ENCODE measurements at places on chromosomes 3 and 15.

DNA sequence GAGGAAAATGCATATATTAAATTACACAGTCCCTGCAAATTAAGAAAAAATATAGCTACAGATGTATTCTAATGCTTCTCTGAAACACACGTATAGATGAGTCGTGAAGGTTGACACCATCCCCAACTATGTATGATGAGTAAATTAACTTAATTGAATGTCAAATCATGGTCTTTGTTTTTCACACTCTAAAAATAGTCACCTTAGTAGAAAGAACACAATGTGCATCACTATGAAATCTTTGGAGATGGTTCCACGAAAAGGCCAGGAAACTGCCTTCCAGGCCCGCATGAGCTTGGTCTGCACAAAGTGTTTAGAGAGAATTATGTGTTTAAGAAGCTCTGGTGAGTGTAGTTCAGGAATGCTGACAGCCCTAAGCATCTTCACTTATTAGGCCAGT lies 313.4 kb upstream of the IL12A start:
- DNase-seq = no peak

DNA sequence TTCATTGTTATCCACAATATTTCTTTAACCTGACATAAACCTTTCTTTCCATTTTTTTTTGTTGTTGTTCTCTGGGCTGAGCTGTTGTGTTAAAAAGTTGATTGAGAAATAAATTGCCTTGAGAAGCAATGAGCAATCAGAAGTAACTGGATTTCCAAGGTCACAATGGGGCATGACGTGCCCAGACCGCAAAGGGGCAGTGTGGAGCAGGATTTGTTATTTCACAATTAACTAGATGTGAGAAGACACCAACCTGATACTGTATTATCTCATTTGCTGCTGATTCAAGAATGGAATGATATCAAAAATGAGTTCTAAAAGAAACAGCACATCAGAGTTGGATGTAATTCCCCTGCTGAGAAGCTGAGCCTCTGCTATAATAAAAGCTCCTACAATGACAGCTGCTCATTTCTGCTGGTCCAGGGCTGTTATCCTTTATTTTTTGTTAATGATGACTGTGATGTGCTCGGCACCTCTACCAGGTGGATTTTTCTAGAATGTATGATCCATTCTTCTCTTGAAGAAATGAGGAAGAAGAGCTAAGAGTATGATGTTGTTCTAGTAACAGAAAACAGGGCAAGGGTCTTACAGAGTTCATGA lies 28.1 kb downstream of the CPNE4 start:
- peak; percentile 40 for DNase-seq

DNA sequence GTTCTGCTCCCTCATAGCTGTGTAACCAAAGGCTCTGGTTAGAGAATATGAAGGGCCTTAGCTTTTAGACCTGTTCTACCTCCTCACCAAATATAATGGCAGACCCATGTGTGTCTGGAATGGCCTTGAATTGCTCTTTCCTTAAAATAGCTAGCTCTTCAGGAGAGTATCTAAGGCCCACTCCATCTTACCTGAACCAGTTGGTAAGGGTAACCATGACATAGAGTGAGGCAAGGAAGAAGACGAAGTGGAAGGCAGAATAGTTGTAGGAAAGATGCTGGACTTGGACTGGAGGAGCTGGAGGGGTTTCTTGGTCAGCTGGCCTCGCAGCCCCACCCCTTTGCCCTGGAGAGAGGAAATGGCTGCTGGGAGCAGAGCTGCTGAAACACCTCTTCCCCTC lies 3.1 kb downstream of the SERF2 start:
- no peak for DNase-seq

DNA sequence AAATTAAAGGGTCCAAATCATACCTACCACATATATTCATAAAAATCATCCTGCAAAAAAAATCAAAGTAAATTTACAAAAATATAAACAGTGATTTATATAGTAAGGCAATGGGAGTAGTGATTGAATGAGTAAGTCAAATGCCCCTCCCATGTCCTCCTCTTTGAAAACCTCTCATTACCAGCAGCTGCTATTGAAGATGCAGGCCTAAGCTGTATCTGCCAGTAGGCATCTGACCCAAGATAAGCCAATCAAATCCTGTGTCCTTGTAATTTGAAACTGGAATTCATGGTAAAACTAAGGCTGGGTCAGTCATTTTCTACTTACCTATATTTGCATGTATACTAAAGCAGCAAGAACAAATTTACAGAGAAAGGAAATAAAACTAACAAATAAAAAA lies 60.4 kb upstream of the POU1F1 start:
- no peak for DNase-seq

DNA sequence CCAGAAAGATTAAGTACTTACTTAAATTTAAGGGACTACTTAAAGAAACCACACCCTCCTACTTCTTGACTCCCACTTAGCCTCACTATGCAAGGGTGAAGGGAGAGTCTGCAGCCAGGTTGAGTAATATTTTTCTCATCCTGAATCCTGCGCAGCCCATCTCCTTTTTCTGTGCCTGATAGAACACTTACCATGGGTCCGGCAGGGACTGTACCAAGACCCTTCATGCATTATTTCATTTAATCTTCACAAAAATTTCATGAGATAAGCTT lies 562.6 kb upstream of the CFAP20DC start:
- no peak for DNase-seq

DNA sequence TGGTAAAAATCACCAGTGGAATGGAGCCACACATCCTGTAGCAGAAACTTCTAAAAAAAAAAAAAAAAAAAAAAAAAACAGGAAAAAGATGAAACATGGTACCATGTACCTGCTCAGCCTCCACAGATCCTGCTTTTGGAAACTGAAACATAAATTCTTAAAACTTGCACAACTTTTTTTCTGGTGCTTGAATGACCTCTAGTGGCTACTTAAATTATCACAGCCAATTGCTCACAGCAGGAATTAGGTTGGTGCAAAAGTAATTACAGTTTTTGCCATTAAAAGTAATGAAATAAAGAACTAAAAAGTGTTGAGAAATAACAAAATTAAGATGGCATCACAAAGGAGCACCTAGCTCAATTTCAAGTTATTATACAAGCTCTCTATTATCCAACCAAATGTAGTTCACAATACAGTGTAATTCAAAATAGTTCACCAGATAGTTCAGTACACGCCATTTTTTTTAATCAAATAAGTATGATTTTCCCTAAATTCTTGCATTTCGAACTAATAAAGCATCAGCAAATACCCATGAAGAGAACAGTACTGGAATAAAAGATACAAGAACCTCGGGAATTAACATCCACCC lies 80.6 kb downstream of the ULK4 start:
- no peak for DNase-seq

- no peak for DNase-seq
Observed at GRCh38 chr3:144756704-144757440, 785.2 kb downstream of the DIPK2A start.

DNA sequence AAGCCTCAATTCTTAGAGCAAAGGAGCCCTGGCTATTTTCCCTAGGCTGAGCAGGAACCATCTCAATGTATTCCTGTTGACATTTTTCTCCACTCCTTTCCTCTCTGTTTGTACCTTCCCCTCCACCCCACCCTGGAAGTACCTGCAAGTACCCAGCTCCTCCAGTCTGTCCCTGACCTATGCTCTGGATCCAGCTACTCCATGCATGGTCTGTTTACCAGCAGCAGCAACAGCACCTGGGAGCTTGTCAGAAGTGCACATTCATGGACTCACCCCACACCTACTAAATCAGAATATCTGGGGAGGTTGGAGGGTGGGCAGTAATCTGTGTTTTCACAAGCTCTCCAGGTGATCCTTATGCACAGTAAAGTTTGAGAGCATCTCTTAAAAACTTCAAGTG lies 240.7 kb upstream of the UMPS start:
- no peak for DNase-seq

DNA sequence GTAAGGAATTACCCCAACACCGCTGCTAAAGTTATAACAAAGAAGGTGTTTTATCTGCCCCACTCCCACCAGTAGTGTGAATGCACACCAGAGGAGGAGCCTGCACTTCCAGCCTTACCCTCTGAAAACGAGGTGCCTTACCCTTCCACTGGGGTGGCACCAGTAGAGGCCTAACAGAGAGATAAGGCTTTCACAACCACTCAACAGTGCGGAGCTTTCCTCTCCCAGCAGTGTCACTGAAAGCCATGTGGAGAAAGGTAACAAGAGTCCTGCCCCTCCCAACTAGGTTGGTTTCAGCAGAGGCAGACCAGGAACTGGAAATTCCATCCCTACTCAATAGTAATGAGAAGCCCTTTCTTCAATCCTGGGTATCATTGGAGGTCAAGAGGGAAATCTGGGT lies 539.2 kb downstream of the VGLL3 start:
- DNase-seq = no peak

- no peak for DNase-seq
Observed at GRCh38 chr15:55977231-55977630, 16.2 kb downstream of the NEDD4 start.

DNA sequence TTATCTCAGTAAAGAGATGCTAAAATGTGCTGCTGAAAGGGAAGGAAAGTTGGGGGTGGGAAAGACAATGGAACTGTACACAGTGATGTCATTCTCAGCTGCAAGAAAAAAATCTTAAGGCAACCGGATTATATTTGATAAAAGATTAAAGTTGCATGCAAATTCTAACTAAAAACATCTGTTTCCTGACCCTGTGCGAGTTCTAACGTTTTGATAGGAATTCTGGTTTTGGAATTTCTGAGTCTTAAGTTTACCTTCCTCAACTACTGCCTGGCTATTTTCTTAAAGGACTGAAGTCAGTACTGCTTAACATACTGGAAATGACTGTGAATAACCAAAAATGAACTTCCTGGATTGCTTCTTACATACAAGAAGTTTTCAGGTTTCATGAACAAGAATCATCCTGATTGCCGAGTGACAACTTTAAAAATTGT lies 115.5 kb downstream of the SLC25A26 start:
- no peak for DNase-seq

DNA sequence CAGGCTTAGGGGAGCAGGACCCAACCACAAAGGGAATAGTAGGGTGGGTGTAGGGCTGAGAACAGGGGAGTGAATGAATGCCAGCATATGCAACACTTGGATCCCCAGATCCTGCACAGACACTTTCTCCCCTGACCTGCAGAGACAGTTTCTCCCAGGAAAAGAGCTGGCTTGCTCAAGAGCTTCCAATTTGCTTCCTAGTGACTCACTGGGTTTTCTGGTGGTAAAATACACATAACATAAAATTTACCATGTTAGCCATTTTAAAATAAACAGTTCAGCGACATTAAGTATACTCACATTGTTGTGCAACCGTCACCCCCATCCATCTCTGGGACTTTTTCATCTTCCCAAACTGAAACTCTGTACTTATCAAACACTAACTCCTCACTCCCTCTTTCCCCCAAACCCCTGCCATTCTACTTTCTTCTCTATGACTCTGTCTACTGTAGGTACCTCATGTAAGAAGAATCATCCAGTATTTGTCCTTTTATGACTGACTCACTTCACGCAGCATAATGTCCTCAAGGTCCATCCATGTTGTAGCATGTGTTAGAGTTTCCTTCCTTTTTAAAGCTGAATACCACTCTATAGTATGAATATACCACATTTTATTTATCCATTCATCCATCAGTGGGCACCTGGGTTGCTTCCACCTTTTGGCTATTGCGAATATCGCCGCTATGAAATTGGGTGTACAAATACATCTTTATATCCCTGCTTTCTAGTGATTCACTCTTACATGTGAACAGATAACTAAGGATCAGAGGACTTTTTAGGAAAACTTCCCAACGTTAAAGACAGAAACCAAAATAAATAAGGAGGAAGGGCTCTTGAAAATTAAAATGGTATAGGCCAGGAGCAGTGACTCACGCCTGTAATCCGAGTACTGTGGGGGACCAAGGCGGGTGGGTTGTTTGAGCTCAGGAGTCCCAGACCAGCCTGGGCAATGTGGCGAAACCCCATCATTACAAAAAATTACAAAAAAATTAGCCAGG lies 95.6 kb upstream of the TJP1 start:
- DNase-seq = no peak

- DNase-seq = peak; percentile 80
Observed at GRCh38 chr3:50248387-50248786, 12.4 kb downstream of the GNAI2 start.

- no peak for DNase-seq
Observed at GRCh38 chr3:72339670-72340030, 508.6 kb downstream of the SHQ1 start.

DNA sequence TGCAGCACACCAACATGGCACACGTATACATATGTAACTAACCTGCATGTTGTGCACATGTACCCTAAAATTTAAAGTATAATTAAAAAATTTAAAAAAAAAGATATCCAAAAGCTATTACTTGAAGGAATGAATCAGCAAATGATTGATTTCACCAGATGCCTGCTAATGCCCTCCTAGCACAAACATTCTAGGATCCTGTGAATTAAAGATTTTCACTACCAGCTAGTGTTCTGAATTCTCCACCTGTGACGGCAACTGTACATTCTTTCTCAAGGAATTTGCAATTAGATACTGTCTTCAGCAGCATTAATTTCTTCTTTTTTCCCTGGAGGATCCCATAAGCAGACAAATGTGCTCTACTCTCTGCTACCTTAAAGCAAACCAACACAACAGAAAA lies 694.9 kb downstream of the NTRK3 start:
- no peak for DNase-seq

DNA sequence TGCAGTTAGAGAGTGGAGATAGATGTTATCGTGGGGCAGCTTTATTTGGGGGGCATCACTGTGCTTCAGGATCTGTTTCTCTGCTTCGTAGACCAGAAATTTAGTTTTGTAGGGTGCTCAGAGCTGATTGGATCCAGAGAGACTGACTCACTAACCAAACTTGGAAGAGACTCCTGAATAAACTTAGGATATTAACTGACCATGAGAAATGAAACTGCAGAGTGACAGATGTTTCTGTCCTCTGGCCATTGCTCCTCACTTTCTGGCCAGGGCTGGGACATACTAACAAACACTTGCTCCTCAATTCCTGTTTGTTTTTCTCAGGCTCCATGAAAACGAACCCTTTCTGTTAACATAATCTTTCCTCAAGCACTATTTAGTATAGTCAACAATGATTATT lies 4.3 kb downstream of the ZNF592 start:
- no peak for DNase-seq

- DNase-seq = no peak
Observed at GRCh38 chr3:61989681-61990080, 383.7 kb downstream of the FEZF2 start.

- no peak for DNase-seq
Observed at GRCh38 chr3:196835086-196835485, 32.6 kb upstream of the SENP5 start.

DNA sequence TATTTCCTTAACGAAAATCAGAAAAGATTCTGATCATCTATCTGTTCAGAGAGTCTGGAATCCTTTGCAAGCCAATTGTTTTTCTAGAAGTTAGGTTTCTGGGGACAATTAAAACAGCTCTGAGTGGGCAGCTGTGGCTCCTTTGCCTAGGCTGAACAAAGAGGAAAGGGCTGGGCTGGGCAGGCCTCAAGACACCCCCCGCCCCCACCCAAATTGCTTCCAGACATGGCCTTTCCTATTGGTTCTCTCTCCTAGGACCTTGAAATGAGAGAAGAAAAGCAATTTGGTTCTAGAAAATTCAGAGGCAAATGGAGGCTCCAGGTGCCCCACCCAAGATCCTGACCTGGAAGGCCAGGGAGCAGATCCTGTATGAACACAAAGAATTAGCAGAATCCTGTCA lies 2.3 kb upstream of the ADPGK start:
- DNase-seq = no peak
